Endothelial cell of umbilical vein (primary cell): ENCODE measurements at places on chromosomes 12 and 14. TPM values are rescaled to one million over a fixed set of nuclear protein-coding genes. Genes with fewer than 3 reads are reported as not detected.
A peak's percentile ranks its signal among the peaks of the same experiment; 100 is the strongest.

GRCh38 chr12:106073179-106073578, 65.6 kb downstream of the NUAK1 start:
- DNase-seq = no peak
- peaks cover 30% of the 10 kb centered on the region for H3K36me3 ChIP-seq
- H3K4me3 ChIP-seq = no peak overlapping the region
- H3K4me1 ChIP-seq = peaks cover 12% of the 10 kb centered on the region
- no peak overlapping the region for H3K27ac ChIP-seq

DNA sequence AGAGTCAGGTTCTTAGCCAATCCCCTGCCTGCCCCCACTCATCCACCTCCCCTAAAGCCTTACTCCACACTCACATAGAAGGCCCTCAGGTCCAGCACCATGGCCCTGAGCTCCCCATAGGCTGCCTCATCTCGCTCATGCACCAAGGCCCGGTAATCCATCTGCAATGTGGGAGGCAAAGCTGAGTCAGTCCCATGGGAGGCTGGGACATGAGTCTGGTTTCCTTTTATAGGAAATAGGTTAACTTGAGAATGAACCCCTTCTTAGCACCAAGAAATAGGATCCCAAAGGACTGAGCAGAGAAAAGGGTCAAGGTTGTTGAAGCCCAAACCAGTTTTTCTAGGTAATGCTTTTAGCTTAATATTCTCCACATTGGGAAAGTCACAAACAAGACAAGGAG, 2.1 kb upstream of the EMC9 start:
- peaks cover 15% of the 10 kb centered on the region for H3K36me3 ChIP-seq
- no peak overlapping the region for H3K27ac ChIP-seq
- no peaks in the 10 kb centered on the region for H3K27me3 ChIP-seq
- peaks cover 24% of the 10 kb centered on the region for H3K4me1 ChIP-seq

- no peak overlapping the region for H3K4me3 ChIP-seq
- H3K36me3 ChIP-seq = no peaks in the 10 kb centered on the region
- no peak for DNase-seq
- H3K27ac ChIP-seq = no peak overlapping the region
Observed at GRCh38 chr14:36275741-36276140, 44.7 kb downstream of the MBIP start.

GRCh38 chr12:55933169-55933798, 2.3 kb downstream of the DGKA start:
- no peaks in the 10 kb centered on the region for H3K27me3 ChIP-seq
- no peak overlapping the region for H3K4me3 ChIP-seq
- H3K36me3 ChIP-seq = no peaks in the 10 kb centered on the region
- H3K4me1 ChIP-seq = peaks cover 29% of the 10 kb centered on the region
- peak; percentile 60 for DNase-seq

- no peaks in the 10 kb centered on the region for H3K36me3 ChIP-seq
- no peak overlapping the region for H3K4me3 ChIP-seq
- no peaks in the 10 kb centered on the region for H3K4me1 ChIP-seq
- DNase-seq = no peak
Observed at GRCh38 chr14:55502746-55503284, 62.4 kb upstream of the TBPL2 start.

The KLHDC1 gene
- total RNA-seq = 1.2 and 1.6 TPM in 2 replicates

The BBS10 gene
- total RNA-seq = 7.5 and 7.8 TPM in 2 replicates

The RD3L gene
- not detected in 2 replicates for total RNA-seq
